Heart left ventricle (tissue), 16 donors: ENCODE measurements at places on chromosomes 6 and 20.

DNA sequence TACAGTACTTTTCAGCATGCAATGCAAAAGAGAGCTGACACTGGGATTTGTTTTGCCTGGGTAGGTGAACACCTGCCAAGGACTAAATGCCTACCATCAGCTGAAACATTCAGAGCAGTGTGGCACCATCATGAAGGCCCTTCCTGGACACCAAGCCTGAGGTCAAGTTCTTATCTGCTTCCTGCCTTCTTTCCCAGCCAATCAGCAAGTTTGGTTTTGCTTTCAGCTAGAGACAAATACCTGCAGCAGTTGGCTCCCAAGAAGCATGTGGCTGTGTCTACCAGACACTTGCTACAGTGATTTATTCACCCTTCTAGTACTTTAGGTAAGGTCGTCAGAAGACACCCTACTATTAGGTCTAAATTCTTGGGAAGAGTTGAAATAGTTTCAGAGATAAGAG, 112.8 kb downstream of the TBX18 start:
- H3K4me1 ChIP-seq: no peaks in the 10 kb centered on the region
- no peak overlapping the region for H3K27ac ChIP-seq
- no peaks in the 10 kb centered on the region for H3K36me3 ChIP-seq

- DNase-seq: no peak
- H3K27me3 ChIP-seq: no peaks in the 10 kb centered on the region
- no peak overlapping the region for H3K27ac ChIP-seq
- no peaks in the 10 kb centered on the region for H3K36me3 ChIP-seq
- H3K4me3 ChIP-seq: no peak overlapping the region
- peaks cover 29% of the 10 kb centered on the region for H3K4me1 ChIP-seq
Observed at GRCh38 chr20:38873050-38873581, 53.1 kb upstream of the FAM83D start.

DNA sequence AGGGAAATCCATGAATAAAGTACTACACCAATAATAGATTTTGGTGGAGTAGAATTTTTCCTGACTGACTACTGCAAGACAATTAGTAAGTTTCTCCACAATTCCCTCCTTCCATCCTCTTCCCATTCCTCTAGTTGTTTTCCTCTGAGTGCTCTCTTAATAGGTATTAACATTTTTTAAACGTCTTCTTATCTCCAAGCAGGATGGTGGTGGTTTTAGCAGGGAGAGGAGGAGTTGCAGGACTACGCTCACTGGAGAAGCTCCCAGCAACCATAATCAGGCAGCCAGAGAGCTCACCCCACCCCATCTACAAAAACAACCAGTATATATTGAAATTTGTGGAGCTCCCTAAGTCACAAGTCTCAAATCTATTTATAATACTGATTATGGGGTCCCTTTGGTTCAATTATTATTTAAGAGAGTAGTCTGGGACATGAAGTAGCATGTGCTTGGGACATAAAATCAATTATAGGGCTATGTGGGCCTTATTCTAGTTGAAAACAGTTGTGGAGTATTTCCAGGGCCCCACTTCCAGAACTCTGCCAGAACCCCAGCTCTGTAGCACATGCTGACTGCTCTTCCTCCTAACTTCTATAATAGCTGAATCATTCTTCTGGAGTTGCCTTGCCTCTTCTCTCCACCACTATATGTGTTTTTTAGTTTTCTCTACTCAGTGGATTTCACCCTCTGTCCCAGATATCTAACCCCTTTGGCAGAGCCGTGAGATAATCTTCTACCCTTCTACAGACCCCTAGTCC, 49.8 kb downstream of the MYB start:
- no peaks in the 10 kb centered on the region for H3K36me3 ChIP-seq
- DNase-seq: no peak
- no peak overlapping the region for H3K27ac ChIP-seq

DNA sequence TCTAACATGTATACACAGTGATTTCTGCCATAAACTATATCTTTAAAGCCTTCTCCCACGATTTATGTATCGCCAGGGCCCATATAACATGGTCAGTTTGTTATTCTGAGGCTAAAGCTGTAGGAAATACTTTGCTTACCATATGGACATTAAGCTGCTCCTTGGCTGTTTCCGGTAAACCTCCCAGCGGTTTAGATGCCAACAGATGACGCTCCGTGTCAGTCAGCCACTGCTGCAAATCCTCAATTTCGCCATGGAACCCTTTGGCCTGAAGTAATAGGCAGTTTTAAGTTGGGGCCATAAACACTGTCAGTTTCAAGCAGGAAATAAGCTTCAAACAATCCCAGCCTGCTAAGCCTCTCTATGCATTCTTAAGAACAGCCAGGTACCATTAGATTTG, 145.4 kb downstream of the DST start:
- DNase-seq: no peak
- H3K27me3 ChIP-seq: no peaks in the 10 kb centered on the region
- no peak overlapping the region for H3K27ac ChIP-seq
- peaks cover 98% of the 10 kb centered on the region for H3K36me3 ChIP-seq
- H3K4me1 ChIP-seq: peaks cover 19% of the 10 kb centered on the region
- H3K4me3 ChIP-seq: no peak overlapping the region

DNA sequence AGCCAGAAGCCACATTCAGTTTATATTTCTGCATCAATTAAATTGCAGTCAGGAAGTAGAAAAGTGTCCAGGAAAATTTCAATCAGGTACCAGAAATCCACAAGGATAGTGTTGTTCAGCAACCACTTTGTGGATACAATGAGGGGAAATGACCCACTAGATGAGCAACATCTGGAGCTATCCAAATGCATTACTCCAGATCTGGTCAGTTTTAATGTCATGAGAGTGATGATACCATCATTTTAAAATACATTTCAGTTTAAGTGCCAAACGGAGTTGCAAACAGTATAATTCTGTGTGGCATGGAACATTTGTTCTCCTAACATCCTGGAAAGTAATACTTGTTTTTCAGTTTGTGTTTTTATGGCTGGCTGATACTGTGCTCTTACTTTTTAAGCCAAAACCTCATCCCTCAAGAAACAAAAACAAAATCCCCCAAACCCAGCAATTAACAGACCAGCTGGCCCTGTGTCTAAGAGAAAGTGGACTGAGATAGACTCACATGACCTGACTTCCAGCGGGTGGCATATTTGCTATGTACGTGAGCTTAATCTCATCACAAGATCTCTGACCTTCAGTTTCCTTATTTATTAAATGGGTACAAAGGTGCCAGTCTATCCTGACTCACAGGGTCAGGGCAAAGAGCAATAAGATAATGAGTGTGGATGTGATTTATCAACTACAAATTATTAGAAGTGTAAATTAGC, 58.8 kb upstream of the CNKSR3 start:
- no peaks in the 10 kb centered on the region for H3K36me3 ChIP-seq
- no peak for DNase-seq
- no peak overlapping the region for H3K4me3 ChIP-seq

- no peaks in the 10 kb centered on the region for H3K36me3 ChIP-seq
- H3K4me1 ChIP-seq: no peaks in the 10 kb centered on the region
- no peaks in the 10 kb centered on the region for H3K27me3 ChIP-seq
- H3K27ac ChIP-seq: no peak overlapping the region
- no peak for DNase-seq
Observed at GRCh38 chr6:25341203-25341552, 62.0 kb downstream of the CARMIL1 start.

GRCh38 chr6:106379951-106380350, 19.4 kb downstream of the CRYBG1 start:
- H3K4me1 ChIP-seq: no peaks in the 10 kb centered on the region
- H3K27ac ChIP-seq: no peak overlapping the region
- no peak for DNase-seq
- H3K36me3 ChIP-seq: no peaks in the 10 kb centered on the region
- H3K27me3 ChIP-seq: no peaks in the 10 kb centered on the region
- H3K4me3 ChIP-seq: no peak overlapping the region

GRCh38 chr20:61288331-61288784, 36.3 kb downstream of the CDH4 start:
- no peak for DNase-seq
- H3K4me3 ChIP-seq: no peak overlapping the region
- no peaks in the 10 kb centered on the region for H3K4me1 ChIP-seq
- H3K27me3 ChIP-seq: no peaks in the 10 kb centered on the region

DNA sequence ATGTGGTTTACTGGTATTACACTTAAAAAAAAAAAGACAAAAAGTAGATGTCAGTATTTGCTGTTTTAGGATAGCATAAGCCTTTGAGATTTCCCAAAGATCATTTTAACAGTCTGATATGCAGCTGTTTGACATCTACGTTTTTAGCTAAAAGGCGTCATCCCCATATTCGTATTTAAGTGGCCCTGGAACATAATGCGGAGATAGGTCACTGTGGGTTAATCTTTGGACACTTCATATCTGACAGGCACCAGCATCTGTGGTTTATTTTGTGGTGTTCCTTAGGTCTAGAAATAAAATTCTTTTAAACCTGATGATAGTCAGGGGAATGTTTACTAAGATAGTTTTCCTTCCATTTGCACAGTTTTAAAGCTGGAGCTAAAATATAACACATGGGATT, 313.7 kb downstream of the SOX4 start:
- H3K27me3 ChIP-seq: no peaks in the 10 kb centered on the region
- no peak for DNase-seq
- H3K27ac ChIP-seq: no peak overlapping the region
- no peaks in the 10 kb centered on the region for H3K4me1 ChIP-seq
